ENCODE measurements at places on chromosomes 13 and 19.

GRCh38 chr19:13441810-13442512 lies 64.3 kb downstream of the CACNA1A start:
- no peak for DNase-seq

DNA sequence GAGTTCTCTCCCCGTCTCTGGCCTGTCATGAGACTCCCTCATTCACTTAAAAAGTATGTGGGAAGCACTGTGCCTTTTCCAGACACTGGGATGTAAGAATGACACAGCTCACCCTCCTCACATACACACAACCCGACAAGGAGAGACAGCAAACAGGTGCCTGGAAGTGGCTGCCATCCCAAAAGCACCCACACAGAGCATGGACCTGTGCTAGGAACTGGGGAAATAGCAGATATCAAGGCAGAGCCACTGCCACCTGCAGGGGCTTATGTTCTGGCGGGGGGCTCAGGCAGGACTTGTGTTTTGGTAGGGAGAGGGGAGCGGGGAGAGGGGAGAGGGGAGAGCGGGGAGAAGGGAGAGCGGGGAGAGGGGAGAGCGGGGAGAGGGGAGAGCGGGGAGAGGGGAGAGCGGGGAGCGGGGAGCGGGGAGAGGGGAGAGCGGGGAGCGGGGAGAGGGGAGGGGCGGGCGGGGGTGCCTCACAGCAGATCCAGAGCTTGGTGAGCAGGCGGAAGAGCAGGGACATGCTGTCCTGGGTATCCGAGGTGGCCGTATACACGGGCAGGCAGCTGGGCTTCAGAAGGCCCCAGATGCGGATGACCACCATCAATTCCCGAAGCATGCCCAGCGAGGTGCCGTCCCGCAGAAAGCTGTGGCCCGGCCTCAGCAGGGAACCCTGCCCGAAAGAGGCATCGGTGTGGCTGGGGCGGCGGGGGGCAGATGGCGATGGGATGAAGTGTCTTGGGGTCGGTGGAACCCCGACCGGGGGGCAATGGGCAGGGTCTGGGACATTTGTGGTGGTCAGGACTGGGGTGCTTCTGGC lies 12.2 kb downstream of the CFD start:
- DNase-seq: no peak

- no peak for DNase-seq
These were observed at the start of gene PDX1 for GRCh38 chr13:27919934-27920676. TSS of gene PDX1 (plus strand) at chr13:27920000. CDS start at chr13:27920139, 139 bp downstream.

DNA sequence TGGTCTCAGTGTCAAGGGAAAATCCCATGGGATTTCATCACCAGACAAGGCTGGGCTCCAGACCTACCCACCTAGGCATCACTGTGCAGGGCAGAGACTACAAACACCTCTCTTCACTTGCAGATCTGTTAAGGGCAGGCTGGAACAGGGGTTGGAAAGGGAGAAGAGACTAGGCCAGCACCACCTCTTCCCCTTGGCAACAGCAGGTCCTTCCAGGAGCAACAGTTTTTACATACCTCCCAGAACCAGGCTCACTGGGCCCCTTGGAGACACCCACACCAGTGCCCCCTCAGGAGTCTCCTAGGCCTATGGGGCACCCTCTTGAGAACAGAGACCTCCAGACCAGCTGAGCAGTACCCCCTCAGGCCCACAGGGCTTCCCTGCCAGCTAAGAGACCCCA lies 2.5 kb upstream of the UBE2M start:
- no peak for DNase-seq

GRCh38 chr19:45071969-45072790 lies 4.1 kb downstream of the ZNF296 start:
- DNase-seq: no peak

DNA sequence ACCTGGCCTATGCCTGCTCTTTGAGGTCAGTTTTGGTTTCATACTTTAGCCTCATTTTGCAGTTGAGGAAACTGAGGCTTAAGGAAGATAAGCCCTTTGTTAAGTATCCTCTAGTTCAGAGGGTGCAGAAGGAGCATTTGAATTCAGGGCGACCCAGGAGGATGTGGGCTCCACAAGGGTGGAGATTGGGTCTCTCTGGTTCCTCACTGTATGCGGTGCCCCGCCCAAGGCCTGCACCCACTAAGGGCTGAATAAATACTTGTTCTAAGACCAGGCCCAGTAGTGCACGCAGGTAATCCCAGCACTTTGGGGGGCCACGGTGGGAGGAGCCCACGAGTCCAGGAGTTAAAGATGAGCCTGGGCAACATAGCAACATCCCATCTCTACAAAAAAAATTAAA lies 768 bp upstream of the SLC44A2 start:
- no peak for DNase-seq

- peak; percentile 34 for DNase-seq
These were observed 7.3 kb downstream of the NKPD1 start for GRCh38 chr19:45153339-45154063.

GRCh38 chr13:112065867-112066623 lies 904 bp upstream of the SOX1 start:
- DNase-seq: no peak

GRCh38 chr19:45600340-45600885 lies 1.6 kb downstream of the GPR4 start:
- DNase-seq: no peak

DNA sequence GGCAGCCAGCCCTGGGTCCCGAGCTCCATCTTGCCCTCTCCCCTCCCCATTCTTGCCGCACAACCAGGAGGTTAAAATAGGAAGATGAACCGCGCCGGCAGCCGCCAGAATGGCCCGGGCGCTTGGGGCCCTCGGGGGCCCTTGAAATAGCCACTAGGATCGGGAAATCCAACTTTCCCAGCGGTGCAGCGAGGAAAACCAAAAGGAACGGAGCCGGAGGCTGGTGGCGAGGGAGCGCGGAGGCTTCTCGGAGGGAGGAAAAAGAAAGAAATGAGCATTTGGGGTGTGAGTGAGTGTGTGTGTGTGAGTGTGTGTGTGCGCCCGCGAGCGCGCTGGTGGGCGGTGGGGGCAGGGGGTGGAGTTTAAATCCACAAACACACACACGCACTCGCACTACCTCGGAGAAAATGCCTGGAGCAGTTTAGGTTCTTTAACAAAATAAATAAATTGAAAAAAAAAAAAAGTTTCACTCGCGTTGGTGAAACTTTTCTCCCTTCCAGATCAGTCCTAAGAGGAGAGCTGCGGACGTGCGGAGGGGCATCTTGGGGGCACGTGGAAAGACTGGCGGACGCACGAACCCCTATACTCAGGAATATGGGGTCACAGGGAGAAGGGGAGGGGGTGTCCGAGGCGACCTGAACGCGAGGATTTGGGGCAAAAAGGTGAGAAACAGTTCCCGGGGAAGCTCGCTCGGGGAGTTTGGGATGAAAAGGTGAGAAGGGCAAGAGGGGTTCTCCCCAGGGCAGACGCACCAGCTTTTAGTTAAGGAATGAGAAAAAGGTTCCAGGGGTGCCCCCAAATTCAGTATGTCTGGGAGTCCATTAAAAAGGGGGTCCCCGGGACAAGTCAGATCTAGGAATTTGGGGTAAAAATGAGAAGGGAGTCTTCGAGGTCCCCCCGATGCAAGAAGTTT lies 1.3 kb downstream of the RFX2 start:
- peak; percentile 43 for DNase-seq

GRCh38 chr13:33153421-33154404 lies 131.8 kb downstream of the STARD13 start:
- no peak for DNase-seq

GRCh38 chr13:35804901-35805300 lies 326.3 kb downstream of the DCLK1 start:
- no peak for DNase-seq

DNA sequence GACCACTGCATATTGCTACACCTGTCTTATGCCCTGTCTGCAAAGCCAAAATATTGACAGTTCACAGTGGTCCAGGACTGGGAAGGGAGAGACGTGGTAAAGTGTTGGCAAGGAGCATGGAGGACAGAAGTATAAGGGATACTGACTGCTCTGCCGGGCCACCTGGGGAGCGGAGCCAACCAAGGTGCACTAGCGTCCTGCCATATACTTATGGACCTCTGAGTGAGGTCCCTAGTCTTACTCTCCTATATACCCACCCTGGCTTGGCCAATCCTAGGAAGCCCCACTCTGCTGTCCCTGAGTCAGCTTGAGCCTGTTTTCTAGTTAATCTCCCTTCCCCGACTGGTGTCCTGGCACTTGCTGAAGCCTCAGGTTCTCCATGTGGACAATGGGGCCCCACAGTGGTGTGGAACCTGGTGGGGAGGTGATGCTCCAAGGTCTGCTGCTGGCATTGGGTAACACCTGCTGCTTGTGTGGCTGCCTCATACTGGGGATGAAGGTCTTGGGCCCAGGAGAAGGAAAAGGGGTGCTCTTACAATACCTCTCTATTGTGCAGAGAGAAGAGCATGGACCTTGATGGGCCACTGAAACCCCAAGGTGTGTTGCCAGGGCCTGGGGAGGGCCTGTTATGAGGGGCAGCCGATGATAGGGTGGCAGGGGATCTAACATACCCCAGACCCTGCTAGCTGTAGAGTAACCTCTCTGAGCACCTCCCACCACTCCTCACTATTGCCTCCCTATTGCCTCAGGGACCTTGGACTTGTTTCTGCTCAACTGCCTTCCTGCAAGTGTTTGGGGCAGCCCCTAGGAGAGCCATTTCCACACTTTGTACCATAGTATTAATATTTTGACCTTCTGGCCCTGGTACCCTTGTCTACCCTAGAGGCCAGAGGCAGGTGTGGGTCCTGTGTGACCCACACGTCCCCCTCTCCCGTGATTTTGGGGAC lies 6.7 kb upstream of the TRIM28 start:
- DNase-seq: no peak

DNA sequence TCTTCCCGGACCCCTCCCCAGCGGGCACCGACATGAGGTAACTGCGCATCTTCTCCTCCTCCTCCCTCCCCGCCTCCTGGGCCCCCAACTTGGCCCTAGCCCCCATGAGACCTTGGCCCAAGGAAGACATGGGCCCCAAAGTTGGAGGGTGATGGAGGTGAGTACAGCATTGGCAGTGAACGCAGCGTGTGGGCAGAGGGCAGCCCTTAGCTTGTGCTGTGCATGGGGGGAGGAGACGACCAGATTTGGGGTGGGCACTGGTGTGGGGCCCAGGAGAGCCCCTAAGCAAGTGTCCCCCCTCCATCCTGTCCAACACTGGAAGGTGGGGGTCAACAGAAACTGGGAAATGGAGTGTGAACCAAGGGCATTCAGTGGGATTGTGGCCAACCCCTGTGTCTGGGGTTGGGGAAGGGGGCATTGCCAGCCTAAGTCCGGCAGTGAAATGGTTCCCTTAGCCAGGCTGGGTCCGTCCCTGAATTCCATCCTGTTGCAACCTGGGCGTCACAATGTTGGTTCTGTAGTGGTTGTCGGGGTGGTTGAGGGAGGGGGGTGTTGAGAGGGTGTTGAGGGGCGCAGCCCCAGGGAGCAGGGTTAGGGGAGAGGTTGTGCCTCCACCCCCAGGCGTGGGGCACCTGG lies 23.5 kb downstream of the NUMBL start:
- no peak for DNase-seq

GRCh38 chr19:19470579-19470978 lies 44.8 kb downstream of the TSSK6 start:
- no peak for DNase-seq

- no peak for DNase-seq
These were observed 13.2 kb downstream of the DIAPH3 start for GRCh38 chr13:60150538-60150937.

DNA sequence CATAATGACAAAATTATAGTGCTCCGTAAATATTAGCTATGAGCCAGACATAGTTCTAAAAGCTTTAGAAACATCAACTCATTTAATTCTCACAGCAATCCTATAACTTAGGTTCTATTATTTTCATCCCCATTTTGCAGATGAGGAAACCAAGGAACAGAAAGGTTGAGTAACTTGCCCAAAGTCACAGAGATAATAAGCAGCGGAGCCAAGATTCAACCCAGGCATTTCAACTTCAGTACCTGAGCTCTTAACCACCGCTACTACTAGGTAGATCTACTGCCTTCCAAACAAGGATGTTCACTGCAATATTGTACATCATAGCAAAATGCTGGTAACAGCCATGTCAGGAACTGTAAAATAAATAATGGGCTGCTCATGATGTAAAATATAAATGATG lies 39.9 kb downstream of the ELF1 start:
- no peak for DNase-seq

GRCh38 chr19:48444936-48445200 lies 915 bp upstream of the GRWD1 start:
- no peak for DNase-seq

DNA sequence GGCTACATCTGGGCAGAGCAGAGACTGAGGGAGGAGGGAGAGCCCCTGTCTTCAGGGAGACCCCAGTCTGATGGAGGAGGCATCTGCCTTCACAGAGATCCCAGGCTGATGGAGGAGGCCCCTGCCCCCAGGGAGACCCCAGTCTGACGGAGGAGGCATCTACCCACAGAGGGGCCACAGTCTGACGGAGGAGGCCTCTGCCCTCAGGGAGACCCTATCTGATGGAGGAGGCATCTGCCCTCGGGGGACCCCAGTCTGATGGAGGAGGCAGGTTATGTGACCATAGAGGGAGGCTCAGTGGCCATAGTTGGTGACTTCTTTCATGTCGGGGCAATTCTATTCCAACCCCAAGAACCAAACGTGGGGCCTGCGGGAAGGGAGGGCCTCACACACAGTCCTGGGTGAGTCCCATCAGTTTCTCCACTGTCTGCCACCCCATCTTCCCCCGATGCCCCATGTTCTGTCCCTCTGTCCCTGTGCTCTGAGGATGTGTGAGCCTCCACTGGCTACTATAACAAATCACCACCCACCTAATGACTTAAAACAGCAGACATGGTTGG lies 14.3 kb downstream of the MISP start:
- DNase-seq: no peak

DNA sequence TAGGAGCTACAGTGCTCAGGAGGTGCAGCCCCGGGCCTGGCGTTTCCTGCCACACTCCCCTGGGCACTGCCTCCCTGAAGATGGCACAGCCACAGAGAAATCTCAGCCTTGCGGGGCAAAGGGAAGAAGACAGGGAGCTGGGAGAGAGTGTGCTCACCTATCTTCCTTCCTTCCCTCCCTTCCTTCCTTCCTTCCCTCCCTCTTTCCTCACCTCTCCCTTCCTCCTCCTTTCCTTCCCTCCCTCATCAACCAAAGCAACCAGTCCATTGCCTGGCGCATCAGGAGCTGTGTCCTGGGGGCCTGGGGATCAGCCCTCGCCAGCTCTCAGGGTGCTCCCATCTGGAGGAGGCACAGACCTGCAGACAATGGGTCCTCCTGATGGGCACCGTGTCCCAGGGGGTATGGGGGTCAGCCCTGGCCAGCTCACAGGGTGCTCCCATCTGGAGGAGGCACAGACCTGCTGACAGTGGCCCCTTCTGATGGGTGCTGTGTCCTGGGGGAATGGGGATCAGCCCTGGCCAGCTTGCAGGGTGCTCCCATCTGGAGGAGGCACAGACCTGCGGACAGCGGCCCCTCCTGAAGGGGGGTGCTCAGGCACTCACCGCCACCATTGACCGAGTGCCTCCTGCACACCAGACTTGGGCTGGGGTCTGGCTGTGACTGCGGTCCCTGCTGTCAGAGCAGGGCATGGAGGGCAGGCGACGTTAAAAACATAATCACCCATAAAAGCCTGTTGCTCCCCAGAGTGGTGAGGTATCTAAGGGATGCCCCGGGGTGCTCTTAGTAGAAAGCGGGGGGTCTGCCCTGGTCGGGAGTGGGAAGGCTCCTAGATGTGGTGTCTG lies 120.2 kb downstream of the URI1 start:
- no peak for DNase-seq

- DNase-seq: no peak
These were observed at the start of gene TSPAN16 for GRCh38 chr19:11295665-11296245. TSS of gene TSPAN16 (plus strand) at chr19:11296160. CDS start at chr19:11296298, 138 bp downstream.

GRCh38 chr19:55552620-55553019 lies 7.3 kb upstream of the SBK3 start:
- no peak for DNase-seq

- DNase-seq: no peak
These were observed 149.2 kb downstream of the GGACT start for GRCh38 chr13:100439247-100439970.
